ENCODE measurements at places on chromosomes 12 and 14. TPM values are rescaled to one million over a fixed set of nuclear protein-coding genes. Genes with fewer than 3 reads are reported as not detected.

DNA sequence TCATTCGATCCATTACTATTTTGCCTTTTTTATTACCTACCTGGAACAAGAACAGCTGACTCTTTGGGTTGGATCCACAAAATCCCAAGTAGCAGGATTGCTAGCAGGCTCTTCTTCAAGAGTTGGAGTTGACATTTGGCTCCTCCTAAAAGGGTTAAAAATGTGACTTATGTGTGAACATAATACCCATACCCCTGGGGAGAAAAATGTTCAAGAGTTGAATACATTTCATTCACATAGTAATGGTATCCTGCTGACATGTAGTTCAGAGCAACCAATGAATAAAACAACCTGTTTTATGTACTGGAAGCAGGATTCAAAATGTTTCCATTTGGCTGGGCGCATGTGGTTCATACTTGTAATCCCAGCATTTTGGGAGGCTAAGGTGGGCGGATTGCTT lies 264.7 kb downstream of the MED13L start:
- DNase-seq: no peak

GRCh38 chr12:71556448-71556847 lies 107.2 kb downstream of the ZFC3H1 start:
- DNase-seq: no peak

DNA sequence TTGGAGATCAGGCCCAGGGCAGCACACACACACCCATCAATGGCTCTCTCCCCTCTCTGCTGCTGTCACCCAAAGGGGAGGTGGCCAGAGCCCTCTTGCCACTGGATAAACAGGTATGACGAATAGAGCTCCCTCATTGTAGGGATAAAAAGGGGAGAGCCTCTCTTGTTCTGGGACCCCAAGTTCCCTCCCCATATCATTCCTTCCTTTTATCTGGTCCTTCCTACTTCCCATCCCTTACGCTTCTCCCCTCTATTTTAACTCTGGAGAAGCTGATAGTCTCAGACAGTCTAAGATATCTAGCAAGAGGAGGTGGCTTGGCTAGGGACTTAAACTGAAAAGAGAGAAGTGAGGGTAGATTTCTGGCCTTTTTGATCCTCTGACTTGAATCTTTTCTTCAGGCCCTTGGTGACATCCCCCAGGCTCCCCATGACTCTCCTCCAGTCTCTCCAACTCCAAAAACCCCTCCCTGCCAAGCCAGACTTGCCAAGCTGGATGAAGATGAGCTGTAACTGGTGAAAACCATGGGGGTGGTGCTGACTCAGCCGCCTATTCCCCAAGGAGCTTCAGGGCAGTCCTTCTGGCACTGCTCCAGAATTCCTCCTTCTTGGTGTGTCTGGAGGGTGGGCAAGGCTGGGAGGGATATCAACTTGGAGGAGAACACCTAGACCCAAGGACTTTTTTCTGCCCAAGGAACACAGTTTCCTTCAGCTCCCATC lies 5.3 kb downstream of the ARHGEF25 start:
- no peak for DNase-seq

- DNase-seq: no peak
Observed at GRCh38 chr14:38384741-38385140, 128.8 kb upstream of the CLEC14A start.

GRCh38 chr14:90409209-90409730 lies 12.4 kb downstream of the CALM1 start:
- no peak for DNase-seq

Gene SERPINA10
- total RNA-seq: 200 TPM

- no peak for DNase-seq
Observed at GRCh38 chr12:5059358-5059757, 15.7 kb downstream of the KCNA5 start.

Data from left lobe of liver (tissue), 2 donors.